ENCODE measurements at places on chromosomes 1 and 21.
A peak's percentile ranks its signal among the peaks of the same experiment; 100 is the strongest.

GRCh38 chr1:179082333-179082998, 596 bp downstream of the TOR3A start:
- no peak for DNase-seq

GRCh38 chr1:4322881-4323280, 331.5 kb upstream of the AJAP1 start:
- DNase-seq = no peak

DNA sequence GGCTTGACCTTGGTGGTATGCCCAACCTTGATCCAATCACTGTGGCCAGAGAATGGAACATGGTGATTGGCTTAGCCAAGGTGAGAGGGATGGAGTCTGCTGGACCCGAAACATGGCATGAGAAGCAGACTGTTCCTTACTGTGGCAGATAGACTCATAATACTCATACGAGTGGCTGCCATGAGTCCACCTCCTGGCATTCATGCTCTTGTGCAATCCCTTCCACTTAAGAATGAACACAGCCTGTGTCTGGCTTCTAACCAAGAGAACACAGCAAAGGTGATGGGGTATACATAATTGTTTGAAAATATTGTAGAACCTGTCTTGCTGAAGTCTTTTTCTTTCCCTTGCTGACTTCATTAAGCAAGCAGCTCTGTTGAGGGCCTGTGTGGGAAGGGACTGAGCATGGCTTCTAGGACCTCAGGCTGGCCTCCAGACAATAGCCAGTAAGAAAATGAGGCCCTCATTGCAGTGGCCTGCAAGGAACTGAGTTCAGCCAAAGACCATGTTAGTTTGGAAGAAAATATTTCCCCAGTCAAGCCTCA, 85.9 kb downstream of the ZNF281 start:
- DNase-seq = no peak

DNA sequence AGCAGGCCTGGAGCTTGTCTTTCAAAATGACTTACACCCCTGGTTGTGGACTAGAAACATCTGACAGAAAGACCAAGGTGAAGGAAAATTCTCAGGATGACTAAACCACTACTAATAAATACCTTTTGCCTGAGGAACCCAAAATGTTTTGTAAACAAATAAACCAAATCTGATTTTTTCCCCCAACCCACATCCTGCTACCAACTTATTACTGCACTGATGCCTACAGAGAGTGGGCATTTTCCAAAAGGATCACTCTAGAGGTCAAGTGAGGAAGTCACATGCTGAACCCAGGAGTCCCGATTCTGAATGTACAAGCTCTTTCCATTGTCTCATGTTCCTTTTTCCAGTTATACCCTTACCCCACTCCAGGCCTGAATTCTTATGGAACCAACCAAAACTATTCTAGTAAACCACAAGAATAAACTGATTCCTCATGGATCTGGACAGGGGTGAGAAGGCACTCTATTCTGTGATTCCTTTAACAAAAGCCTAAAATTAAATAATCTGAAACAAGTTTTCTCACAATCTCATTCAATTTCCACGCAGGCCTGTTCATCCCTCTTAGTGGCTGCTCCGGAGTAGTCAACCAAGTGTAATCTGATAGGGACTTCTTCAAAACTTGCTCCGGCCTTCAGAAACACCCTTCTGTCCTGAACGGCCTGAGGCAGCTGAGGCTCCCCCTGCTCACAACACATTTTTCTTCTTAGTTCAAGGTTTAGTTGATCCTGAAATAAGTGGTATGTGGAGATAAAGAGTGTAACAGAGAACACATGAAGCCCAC, 1.4 kb downstream of the PI4KB start:
- no peak for DNase-seq

- DNase-seq = no peak
Observed at GRCh38 chr1:86489242-86489878, 20.6 kb downstream of the CLCA1 start.

- no peak for DNase-seq
Observed at GRCh38 chr1:41975121-41975520, 56.4 kb upstream of the HIVEP3 start.

GRCh38 chr1:78003070-78003746, 1.5 kb upstream of the DNAJB4 start:
- no peak for DNase-seq

- DNase-seq = peak; percentile 4
Observed at GRCh38 chr1:246971090-246971721, 36.7 kb downstream of the ZNF695 start.

- no peak for DNase-seq
Observed at GRCh38 chr1:27605796-27606707, 2.1 kb upstream of the AHDC1 start.

Data from NCI-H2029 treated with DMSO at 0.1 percent for 48 hours (cell line).